ENCODE measurements at places on chromosomes 6 and 20. TPM values are rescaled to one million over a fixed set of nuclear protein-coding genes. Genes with fewer than 3 reads are reported as not detected.

DNA sequence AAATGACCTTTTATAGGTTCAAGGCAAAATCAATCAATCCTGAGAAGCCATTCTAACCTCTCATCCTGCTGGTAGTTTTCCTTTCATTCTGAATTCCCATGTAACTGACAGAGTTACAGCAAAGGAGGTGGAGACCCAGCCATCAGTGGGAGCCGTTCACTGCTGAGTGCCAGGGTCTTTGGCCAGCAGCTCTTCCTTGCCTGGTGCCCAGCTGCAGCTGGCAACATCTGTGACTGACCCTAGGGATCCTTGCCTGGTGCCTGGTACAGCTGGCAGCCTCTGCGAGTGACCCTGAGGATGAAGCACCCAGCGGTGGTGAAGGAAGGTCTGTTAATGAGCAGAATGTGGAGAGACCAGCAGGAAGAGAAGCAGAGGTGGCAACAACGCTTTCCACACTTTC, 314.6 kb downstream of the THBS2 start:
- DNase-seq, result no peak

DNA sequence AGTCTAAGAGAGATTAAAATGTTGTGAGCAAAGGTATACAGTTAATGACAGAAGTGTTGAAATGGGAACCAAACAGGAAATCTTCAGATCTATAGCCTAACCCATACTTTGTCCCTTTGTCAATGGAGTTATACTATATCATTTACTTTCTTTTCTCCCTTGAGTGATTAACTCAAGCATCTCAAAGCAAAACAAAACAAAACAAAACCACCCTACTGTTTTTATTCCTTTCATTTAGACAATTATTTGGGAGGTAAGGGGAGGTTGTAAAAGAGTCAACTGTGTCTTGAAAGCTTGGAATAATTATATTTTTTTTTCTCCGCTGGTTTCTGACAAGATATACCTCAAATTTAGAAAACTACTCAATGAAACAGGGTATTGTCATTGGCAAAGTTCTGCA, 139.8 kb upstream of the HMGN3 start:
- DNase-seq, result no peak

- DNase-seq, result no peak
Measured at GRCh38 chr6:130150906-130151305, 71.8 kb downstream of the SAMD3 start.

DNA sequence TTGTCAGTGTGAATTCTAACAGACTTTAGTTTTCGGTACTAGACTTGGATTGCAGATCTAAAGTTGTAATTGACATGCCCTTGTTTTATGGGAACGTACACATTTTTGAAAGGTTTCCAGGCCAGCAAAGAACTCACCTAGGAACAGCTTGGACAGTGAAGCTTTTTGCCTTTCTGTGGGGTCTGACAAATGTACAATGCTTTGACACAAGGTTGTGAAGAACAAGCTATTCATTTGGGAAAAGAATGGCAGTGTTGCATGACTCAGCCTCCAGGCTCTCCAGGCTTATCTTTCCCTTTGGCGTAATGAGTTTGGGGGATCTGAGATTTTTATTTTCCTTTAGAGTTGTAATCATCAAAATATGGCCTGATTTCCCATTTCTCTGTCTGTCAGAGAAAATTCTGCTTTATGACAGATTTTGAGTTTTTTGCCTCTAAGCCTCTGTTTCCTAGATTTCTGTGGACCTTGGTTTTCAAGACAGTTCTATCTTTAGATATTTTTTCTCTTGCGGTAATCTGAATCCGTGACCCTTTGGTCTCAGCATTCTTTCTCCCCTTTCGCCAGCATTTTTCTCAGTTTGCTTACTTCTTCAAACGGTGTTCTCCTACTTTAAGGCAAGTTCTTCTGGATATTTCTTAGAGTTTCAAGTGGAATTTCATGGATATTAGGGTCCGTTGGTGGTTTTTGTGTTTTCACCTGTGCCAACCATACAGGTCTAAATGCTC, 221.0 kb downstream of the ADGB start:
- no peak for DNase-seq

BLTP3A gene
- 13.0 TPM for polyA plus RNA-seq

Data from forelimb muscle (tissue), 1 donor.